ENCODE measurements at places on chromosomes 7 and 10.

DNA sequence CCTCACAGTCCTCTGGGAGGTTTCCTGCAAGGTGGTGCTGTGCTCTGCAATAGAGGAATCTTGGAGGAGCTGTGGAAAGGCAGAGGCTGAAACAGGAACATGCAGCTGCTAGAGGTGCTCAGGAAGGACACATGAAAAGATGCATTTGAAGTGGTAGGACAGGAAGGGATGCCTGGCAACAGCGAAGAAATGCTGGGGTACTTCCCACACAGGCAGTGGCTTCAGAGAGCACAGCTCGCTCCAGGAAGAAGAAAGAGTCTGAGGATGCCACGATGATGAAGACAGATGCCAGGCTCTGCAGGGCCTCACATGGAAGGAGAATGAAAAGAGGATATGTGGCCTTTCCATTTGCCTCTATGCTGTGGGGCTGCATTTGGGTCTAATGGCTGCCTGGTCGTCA lies 77.0 kb upstream of the TMEM72 start:
- DNase-seq, result no peak

GRCh38 chr7:99772565-99772964 lies 11.4 kb downstream of the CYP3A4 start:
- no peak for DNase-seq

DNA sequence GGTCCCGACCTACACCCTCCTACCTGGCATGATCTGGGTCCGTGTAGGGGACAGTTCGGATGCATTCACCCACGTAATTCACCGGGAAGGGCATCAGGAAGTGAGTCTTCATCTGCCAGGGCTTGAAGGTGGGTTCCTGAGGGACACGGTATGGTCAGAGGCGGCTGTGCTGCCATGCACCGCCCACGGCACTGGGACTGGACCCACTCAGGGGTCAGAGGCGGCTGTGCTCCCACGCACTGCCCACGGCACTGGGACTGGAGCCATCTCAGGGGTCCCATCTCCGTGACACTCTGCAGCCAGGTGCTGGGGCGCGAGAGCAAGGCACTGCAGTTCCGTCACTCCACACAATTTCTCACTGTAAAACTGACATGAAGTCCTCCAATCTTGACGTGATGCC lies 29.2 kb downstream of the PITRM1 start:
- no peak for DNase-seq

DNA sequence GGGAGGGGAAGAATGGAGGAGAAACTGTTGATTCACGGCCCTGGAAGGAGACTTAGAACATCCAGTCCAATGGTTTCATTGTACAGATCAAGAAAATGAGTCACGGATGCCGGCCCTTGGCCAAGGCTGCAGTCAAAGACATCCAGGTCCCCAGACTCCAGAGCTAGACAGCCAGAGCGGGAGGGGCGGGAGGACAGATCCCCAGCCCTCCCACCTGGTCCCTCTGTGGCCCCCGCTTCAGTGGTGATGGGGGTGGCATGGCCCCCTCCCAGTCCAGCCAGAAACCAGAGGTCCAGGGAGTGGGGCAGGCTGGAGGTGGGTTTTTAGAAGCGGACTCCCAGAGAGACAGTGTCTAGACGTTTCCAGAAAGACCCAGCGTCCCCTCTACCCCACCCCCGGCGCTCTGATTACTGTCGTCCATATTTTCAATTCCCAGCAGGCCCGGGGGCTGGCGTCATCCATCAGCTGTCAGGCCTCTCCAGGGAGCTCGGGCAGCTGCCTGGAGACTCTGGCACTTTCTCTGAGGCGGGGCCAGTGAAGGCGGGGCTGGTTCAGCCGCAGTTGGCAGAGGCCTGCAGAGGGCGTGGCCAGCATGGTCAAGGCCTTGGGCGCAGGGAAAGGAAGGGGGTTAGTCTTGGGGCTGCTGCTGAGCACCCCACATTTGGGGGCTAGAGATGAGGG lies 8.0 kb upstream of the HSPB1 start:
- DNase-seq, result peak; percentile 91

GRCh38 chr10:96511044-96511945 lies 2.4 kb downstream of the TLL2 start:
- DNase-seq, result peak; percentile 28

- DNase-seq, result no peak
Measured at GRCh38 chr7:74627661-74628411, 29.7 kb upstream of the GTF2I start.

DNA sequence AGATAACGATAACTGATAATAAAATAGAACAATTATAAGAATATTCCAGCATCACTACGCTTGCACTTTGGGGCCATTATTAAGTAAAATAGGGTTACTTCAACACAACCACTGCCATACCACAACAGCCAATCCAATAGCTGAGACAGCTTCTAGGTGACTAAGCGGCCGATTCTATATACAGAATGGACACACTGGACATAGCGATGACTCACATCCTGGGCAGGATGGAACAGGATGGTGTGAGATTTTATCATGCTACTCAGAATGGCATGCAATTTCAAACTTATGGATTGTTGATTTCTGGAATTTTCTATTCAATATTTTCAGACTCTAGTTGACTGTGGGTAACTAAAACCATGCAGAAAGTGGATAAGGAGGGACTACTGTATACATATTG lies 920.9 kb downstream of the LRMDA start:
- DNase-seq, result peak; percentile 56

DNA sequence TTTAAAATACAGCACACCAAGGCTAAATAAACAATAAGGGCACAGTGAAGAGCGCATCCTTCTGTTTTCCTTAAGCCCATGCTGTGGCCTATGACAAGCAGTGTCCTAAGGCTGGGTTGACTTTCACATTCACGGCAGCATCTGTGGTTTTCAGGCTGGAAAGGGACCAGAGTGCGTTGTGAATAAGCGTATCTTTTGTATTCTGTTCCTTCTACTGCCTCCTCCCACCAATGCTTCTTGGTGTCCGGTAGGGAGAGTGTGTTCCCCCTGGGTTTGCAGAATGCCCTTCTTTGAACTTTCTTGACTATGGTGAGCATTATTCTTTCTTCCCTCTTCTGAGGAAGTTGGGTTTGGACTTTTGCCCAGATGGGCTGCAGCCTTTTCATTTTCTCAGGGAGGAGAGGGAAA lies 73.6 kb downstream of the ABCA13 start:
- DNase-seq, result peak; percentile 65

GRCh38 chr10:32169556-32169955 lies 113.3 kb upstream of the KIF5B start:
- DNase-seq, result no peak

GRCh38 chr7:39043531-39043930 lies 65.8 kb downstream of the POU6F2 start:
- DNase-seq, result no peak

DNA sequence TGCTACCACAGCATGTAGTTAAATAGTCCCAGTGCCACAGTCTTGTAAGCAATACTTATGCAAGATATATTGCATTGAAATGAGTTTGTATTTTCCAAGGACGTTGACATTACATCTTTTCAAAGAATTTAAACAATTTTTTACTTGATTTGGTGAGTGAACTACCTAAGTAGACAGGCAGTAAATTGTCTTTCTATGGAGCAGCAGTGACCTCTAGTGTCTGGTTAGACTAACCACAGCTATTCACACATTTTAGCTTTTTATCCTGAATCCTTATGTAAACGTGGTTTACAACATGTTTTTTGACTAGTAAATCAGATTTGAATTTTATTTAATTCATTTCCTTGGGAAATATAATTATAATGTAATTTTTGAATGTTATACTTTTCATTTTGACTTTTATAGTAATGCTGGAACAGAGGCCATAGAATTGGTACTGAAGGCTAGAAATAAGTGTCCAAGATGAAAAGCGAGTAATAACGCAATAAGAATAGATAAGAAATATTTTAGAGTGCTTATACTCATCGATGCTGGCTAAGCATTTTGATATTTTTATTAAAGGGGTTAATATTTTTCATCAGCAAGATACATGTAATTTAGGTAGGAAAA lies 5.6 kb downstream of the LRRTM3 start:
- peak; percentile 53 for DNase-seq

- peak; percentile 67 for DNase-seq
Measured at GRCh38 chr7:43700059-43700501, 29.2 kb downstream of the COA1 start.

DNA sequence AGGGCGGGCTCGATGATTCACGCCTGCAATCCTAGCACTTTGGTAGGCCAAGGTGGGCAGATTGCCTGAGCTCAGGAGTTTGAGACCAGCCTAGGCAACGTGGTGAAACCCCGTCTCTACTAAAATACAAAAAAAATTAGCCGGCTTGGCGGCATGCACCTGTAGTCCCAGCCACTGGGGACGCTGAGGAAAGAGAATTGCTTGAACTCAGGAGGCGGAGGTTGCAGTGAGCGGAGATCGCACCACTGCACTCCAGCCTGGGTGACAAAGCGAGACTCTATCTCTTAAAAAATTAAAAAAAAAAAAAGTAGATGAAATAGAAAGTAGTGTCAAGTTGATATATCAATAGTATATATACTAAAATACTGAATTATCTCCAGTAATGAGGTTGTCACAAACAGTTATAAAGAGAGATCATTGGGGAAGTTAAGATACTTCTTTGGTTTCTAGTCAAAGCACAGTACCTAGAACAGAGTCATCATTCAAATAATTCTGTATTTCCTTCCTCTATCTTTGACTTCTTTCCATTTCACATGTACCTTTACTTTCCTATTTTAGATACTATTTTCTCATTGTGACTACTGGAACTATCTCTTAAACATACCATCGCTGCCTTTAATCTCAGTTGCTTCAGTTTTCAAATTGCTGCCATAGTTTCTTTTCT lies 491.7 kb downstream of the GRM8 start:
- DNase-seq, result no peak

GRCh38 chr10:113610631-113611601 lies 52.9 kb downstream of the NRAP start:
- no peak for DNase-seq

GRCh38 chr7:120724448-120724847 lies 133.5 kb downstream of the TSPAN12 start:
- DNase-seq, result no peak

DNA sequence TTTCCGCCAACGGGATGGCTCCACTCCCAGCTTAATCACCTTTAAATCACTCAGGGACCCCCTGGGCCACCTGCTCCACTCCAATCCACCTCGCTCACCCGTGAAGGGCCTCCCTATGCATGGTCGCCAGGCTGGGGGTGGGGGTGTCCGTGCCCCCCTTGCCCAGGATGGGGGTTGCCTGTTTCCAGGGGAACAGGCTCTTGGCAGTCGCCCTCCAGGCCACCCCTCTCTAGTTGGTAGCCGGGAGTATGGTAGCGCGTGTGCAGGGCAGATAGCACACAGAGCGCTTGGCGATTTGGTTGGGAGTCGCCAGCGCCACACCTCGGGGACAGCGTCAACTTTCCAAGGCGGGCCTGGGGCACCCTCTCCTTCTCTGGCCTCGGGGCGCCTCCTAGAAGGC lies 134.9 kb upstream of the ZNF92 start:
- DNase-seq, result no peak

DNA sequence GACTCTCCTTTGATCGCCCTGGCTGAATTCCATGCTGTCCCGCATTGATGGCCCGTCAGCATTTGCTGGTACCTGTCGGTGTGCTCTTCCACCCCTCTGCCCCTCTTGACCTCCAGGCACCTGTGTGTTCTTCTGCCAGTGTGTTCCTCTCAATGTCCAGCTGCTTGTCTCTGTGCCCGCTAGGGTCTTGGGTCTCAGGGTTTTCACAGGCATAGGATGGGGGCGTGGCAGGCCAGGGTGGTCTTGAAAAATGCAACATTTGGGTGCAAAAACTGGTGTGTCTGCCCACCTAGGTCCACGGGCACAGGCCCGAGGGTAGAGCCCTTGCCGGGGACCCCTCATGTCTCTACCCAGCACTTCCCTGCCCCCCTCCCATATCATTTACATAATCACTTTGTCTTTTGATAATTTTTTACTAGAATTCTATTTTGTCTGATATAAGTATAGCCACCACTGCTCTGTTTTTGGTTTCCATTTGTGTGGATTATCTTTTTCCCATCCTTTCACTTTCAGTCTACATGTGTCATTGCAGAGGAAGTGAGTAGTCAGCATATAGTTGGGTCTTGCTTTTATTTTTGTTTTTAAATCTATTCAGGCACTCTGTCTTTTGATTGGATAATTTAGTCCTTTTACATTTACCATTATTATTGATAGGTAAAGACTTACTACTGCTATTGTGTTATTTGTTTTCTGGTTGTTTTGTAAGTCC lies 46.6 kb upstream of the ADRA2A start:
- DNase-seq, result peak; percentile 73

DNA sequence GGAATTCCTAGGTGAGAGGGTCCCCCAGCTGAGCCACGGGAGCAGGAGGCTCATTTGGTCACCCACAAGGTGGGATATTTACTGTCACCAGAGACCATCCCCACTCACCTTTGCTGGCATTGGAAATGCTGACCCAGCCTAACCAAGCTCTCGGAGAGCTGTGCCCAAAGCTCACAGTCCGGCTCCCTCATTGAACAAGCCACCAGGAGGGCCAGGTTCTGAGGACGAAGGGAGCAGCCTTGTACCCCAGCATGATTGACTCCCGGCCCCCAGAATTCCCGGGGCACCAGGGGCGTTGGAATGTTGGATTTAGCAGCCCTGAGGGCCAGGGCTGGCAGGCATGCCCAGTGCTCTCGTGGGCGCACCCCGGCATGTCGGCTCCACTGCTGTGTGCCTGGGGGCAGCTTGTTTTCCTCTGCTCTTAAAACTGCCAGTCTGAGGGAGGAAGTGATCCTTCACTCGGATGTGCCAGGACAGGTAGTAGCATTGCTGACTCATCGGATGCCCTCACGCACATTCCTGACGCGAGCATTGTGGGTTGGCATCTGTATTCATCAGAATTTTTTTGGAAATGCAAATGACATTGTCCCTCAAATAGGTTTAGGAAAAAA lies 23.3 kb downstream of the CLIP2 start:
- no peak for DNase-seq

DNA sequence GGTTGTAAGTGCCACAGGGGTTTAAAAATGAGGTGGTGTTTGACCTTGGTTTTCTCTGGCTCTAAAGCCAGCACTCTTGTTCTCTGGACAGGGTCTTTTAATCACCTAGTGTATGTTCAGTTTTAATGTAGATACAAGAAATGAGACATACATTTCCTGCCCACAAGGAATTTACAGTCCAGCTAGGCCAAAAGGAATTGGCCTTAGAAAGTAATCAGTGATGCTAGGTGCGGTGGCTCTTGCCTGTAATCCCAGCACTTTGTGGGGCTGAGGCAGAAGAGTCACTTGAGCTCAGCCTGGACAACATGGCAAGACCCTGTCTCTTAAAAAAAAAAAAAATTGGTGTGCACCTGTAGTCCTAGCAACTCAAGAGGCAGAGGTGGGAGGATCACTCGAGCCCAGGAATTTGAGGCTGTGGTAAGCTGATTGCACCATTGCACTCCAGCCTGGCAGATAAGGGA lies 100.2 kb downstream of the LRMDA start:
- no peak for DNase-seq

GRCh38 chr10:121709675-121710073 lies 111.4 kb upstream of the FGFR2 start:
- peak; percentile 56 for DNase-seq

- peak; percentile 96 for DNase-seq
Measured at GRCh38 chr10:75210282-75211006, at the start of gene VDAC2. TSS of gene VDAC2 (plus strand) at chr10:75210796. CDS start at chr10:75211159, 363 bp downstream.
